ENCODE measurements at places on chromosomes 1 and 21.

DNA sequence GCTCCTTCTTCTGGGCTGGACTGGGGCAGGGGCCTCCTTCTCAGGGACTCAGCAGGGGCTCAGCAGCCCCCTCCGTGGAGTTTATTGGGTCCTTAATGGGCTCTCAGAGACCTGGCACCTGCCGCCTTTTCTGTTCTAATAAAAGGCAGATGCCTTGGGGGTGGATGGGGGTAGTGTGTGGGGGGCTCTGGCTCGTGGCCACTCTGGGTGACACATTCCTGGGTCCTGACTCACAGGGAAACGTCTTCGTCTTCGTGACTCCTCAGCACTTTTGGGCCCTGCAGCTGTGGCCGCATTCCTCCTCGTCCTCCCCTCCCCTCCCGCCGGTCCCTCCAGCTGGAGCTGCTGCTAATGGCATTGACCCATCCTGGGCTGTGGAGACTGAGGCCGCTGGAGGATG lies 107.8 kb upstream of the WNT4 start:
- no peak for DNase-seq

DNA sequence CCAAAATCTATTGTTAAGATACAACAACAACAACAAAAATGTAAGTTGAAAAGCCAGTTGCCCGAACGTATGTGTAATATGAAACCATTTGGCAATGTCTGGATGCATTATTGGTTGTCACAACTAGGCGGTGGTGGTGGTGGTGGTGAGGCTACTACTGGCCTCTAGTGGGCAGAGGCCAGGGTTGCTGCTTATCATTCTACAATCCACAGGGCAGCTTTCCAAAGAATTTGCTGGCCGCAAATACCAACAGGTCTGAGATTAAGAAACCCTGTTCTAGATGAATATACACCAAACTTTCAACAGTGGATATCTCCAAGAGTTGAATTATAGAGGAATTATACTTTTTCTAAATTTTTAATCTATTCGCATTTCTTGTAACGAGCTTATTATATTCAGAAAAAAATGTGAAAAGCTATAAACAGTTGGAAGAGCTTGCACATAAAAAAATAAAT lies 26.8 kb upstream of the ZNF697 start:
- DNase-seq: no peak

- DNase-seq: peak; percentile 40
Observed at GRCh38 chr1:186212568-186213224, 162.4 kb downstream of the TPR start.

DNA sequence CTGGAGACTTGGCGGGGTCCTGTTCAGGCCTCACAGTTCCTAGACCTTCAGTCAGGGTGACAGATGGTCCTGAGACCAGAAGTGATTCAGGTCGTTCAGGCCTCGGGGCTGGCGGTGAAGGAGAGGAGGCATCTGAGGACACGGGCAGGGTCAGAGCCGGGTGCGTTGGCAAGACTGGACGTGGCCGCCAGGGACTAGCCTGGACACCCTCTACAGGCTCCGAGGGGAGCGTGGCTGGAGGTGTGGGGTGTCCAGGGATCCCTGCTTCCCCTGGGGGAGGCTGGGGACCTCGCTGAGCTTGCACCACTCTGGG lies 64.0 kb upstream of the TARDBP start:
- no peak for DNase-seq

DNA sequence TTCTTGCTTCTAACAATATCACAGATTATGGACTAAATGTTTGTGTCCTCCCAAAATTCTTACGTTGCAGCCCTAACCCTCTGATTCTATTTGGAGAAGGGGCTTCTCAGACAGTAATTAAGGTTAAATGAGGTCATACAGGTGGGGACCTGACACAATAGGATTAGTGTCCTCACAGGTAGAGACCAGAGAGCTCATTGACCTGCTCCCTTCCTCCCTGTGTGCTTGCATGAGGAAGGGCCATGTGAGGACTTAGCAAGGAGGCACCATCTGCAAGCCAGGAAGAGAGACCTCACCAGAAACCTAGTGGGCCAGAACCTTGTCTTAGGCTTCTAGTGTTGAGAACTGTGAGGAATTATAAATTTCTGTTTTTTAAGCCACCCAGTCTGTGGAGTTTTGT lies 322.6 kb downstream of the SMYD3 start:
- DNase-seq: no peak

DNA sequence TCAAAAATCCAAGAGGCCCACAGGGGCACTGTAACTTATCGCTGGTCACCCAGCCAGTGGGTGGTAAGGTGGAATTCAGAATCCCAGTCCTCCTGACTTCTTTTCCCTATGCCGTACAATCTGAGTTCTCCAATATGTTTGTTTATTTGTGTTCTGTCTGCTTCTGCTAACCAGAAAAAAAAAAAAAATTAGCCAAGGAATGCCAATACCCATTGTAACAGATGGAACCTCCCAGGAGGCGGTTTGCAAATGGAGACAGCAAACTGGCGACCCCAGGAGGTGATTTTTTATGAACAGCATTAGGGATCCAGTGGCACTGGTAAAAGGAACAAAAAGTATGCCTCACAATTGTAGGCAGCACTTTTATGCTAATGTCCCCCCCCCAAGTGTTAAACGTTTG lies 189.0 kb upstream of the FGGY start:
- no peak for DNase-seq

- DNase-seq: no peak
Observed at GRCh38 chr1:46546210-46546609, 5.2 kb downstream of the KNCN start.

DNA sequence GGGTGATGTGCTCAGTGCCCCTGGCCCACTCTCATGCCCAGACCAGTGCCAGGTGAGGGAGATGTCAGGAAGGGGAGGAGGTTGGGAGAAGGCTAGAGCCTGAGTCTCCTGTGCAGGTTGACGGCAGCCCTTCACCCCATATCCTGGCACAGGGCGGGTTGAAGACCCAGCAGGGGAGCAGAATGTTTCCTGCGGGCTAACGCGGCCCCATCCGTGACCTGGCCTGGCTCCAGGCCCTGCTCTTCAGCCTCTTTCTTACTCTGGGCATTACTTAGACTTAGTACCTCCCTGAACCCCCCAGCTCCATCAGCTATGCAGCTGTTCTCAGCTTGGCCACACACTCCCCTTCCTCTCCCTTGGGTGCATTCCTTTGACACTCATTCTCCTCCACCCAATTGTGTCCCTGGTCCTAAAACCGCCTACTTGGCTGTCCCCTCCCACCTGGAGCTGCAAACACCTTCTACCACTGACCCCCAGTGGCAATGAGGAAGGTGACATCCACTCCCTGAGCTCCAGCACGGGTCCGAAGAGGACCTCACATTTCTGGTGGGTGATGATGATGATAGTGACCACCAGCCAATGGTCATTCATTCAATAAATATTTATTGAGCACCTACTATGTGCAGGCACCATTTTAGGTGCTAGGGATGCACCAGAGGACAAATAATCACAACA lies 179.0 kb downstream of the PTPRU start:
- DNase-seq: peak; percentile 33

GRCh38 chr21:34781526-34781925 lies 112.7 kb downstream of the CLIC6 start:
- DNase-seq: no peak

GRCh38 chr1:117605164-117605773 lies 579 bp upstream of the TENT5C start:
- peak; percentile 42 for DNase-seq

DNA sequence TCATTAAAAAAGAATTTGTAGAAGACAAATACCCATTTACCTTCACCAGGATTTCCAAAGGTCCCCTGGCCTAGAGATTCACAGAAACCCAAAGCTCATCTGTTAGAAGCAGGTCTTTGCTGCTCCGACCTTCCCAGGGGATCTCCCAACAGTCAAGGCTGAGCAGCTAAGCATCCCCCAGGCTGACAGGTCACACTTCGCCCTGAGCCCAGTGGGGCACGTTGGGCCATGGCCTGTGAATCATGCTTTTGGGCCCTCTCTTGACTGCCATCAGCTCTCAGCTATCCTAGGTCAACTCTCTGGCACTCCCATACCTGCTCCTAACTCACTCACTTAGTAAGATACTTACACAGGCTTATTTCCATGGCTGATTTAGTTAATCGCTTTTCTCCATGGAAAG lies 157.7 kb downstream of the DSCAM start:
- DNase-seq: no peak

GRCh38 chr1:201116091-201116490 lies 3.9 kb upstream of the CACNA1S start:
- DNase-seq: no peak

DNA sequence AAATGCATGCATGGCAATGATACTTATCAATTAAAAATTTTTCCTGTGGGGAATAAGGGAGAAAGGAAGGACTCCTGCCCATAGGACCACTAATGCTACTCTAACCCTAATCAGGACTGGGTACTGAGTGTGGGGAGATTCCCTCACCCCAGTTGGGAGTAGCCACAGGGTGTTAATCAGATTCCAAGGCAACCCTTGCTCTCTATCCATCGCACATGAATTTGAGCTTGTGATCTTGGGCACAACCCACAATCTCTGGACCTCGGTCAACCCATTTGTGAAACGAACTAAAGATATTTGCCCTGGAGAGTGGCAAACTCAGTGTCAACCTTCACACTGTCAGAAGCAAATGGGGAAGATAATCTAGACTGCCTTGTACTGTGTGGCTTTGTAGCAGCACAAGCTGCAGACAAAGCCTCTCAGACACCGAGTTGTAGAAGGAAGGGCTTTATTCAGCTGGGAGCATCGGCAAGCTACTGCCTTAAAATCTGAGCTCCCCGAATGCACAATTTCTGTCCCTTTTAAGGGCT lies 69.5 kb downstream of the SERINC2 start:
- no peak for DNase-seq

- DNase-seq: no peak
Observed at GRCh38 chr1:5338466-5338865, 653.8 kb downstream of the NPHP4 start.

- DNase-seq: no peak
Observed at GRCh38 chr1:89121641-89122040, 4.3 kb downstream of the GBP2 start.

DNA sequence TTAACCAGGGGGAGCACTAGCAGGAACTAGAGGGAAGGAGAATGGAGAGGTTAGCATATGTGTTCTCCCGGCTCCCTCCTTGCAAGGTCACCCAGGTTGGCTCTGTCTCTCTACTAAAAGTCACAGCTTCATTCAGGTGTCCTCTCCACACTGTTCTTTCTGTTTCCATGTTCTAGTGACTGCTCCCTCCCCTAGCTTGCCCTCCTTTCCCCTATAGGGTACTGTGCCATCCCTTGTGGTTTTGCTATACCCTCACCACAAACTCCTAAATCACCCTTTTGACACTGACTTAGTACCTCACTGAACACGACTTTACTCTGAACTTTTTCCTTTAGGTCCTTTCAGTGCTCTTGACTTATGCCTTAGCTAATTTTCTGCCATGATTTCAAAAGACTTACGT lies 389.3 kb downstream of the ST6GALNAC3 start:
- no peak for DNase-seq

DNA sequence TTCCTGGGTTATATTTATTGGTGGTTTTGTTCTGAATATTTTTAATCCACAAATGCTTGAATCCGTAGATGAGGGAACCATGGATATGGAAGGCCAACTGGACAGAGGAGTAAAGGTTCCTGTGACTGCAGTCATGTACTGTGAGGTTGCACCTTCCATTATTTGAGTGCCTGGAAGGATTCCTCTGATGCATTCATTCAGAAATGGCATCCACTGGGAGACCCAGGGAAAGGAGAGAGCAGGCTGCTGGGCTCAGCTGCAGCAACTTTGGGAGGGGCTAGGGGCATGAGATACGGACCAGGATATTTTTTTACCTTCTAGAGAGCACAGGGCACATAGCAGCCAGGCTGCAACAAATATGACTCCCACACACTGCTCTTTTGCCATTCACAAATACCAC lies 19.5 kb downstream of the AK2 start:
- DNase-seq: no peak

DNA sequence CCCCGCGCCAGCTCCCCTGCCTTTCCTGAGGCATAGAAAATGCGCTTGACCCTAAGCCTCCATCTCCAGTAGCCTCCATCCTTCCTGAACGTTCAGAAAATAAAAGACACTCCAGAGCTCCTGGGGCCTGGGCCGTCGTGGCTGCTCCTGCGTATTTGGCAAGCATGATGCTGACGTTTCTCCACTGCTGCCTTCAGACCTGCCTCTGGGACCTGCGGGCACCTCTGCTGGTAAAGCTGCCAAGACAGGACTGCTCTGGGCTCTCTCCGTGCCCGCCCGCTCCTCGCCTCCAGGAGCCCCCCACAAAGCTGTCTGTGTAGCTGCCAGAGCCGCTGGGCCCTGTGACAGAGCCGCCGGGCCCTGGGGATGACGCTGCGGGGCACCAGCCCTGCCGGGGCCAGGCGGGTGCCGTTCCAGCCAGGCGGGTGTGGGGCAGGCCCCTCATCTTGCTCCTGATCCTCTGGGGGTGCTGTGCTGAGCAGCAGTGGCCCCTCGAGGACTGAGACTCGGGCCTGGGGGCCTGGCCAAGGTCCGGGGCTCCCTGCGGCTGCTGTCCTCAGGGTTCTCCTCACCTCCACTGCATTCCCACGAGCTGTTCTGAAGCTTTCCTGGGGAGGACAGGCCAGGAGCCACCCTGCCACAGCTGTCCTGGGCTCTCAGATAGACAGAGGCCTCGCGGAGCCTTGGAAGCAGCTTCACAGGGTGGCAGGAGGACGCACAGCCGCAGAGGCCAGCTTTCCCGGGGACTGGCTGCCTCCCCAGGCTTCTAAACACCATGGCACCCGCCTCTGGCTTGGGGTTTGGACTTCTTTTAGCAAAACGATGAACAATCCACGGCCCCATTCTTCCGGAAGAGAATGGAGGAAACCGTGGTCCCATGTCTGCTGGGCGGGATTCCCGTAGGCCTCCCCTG lies 48.1 kb downstream of the MORN1 start:
- no peak for DNase-seq

GRCh38 chr1:247431643-247432042 lies 15.7 kb downstream of the NLRP3 start:
- no peak for DNase-seq

GRCh38 chr1:182405578-182405977 lies 5.1 kb upstream of the TEDDM1 start:
- DNase-seq: no peak

GRCh38 chr1:78722947-78723346 lies 73.3 kb downstream of the IFI44 start:
- no peak for DNase-seq

DNA sequence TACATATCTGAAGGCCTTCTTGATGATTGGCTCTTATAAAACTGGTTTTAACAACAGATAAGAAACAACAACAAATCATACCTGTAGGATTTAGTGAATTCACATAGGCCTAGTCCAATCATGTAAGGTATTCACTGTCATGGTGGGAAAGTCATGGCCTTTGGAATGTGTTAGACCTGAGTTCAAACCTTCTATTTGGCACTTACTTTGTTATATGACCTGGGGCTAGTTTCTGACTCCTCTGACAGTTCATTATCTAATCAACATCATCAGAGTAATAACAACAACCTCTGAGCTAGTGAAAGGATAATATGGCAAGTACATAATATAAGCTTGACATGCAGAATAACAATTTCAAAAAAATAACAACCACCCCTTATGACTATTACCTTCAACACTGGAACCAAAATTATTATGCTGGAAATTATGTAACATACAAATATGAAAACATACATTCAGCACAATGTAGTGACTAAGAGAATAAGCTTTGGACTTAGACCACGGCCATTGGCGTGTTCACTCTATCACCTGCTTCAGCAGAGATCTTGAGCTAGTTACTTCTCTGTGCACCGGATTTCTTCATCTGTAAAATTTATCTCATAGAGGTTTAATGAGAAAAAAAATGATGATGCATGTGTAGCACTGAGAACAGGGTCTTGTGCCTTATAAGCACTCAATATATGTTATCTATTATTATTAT lies 597.6 kb downstream of the LMO4 start:
- no peak for DNase-seq
